ENCODE measurements at places on chromosomes 2 and 18.
A peak's percentile ranks its signal among the peaks of the same experiment; 100 is the strongest.

- no peak for DNase-seq
Measured at GRCh38 chr2:66436581-66437001, 1.7 kb downstream of the MEIS1 start.

DNA sequence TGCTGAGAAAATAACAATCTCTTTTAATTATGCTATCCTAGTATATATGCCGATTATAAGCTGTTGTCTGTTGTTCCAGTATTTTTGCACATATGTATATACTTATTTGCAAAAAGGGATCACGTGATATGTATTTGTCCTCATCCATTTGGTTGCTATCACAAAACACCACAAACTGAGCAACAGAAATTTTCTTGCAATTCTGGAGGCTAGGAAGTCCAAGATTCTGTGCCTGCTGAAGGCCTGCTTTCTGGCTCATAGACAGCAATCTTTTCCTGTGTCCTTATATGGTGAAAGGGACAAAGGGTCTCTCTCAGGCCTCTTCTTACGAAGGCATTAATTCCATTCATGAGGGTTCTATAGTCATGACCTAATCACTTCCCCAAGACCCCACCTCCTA is 186.5 kb downstream of the LPIN1 start:
- no peak for DNase-seq

GRCh38 chr2:77487074-77487803 is 34.9 kb downstream of the LRRTM4 start:
- DNase-seq = no peak

- DNase-seq = no peak
Measured at GRCh38 chr18:24930971-24931370, 421.0 kb downstream of the ZNF521 start.

GRCh38 chr2:180144338-180144813 is 137.3 kb upstream of the CWC22 start:
- DNase-seq = no peak

DNA sequence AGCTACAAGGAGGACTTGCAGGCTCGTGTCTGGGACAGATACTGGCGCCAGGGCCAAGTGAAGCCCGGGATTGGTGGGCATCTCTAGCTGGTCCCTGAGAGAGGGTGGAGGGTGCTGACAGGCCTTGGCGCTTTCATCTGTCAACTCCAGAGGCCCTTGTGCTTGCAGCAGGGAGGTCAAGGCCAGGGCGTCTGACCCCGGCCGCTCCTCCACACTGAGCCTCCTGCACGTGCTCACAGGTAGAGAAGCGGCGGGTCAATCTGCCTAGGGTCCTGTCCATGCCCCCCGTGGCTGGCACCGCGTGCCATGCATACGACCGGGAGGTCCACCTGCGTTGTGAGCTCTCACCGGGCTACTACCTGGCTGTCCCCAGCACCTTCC is 9.5 kb downstream of the CAPN10 start:
- peak; percentile 15 for DNase-seq

DNA sequence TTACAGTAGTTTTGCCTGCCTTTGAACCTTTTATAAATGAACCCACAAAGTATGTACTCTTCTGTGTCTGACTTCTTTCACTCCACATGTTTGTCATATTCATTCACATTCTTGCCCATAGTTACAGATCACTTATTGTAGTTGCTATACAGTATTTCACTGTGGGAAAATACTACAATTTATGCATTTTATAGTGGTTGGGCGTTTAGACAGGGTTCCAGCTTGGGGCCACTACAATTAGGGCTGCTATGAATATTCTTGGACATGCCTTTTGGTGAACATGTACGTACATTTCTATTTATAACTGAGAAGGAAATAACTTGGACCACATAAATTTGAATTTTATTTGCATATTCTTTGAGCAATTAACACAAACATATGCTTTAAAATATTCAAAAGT is 15.4 kb upstream of the PMAIP1 start:
- no peak for DNase-seq

DNA sequence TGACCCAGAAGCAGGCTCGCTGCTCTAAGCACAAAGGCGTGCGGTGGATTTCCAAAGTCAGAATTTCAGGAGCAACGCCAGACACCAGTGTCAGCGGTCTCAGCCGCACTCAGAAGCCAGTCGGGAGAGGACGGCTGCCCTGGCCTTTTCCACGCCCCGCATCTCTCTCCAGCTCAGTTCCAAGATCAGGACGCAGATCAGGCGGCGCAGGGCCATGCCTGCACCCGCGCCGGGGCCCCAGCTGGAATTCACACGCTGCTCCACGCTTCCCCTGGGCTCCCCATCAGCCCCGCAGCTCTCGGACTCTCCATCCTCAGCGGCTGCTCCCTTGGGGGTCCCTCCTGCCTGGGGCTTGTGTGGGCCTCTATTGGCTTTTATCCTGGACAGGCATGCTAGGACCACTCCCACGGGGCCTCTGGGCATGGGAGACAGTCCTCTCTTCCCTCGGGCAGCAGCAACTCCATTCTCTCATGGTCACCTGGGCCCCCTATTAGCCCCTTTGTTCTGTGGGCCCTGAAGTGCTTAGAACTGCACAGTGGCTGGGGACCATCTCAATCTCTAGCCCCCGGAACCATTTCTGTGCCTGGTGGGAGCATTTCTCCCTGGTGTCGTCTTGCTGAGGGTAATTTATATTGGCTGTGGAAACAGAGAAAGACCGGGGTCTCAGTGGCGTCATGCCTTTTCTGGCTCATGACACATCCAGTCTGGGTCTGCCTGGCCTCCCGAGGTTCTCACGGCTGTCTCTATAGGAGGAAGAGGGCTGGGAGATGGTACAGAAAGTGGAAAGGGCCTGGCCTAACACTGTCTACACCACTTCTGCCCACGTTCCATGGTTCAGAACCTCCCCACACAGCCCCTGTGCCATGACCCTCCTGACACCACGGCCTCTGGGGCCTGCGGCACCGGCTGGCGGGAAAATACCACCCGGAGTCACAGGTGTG is 14.9 kb upstream of the TMEM18 start:
- no peak for DNase-seq

DNA sequence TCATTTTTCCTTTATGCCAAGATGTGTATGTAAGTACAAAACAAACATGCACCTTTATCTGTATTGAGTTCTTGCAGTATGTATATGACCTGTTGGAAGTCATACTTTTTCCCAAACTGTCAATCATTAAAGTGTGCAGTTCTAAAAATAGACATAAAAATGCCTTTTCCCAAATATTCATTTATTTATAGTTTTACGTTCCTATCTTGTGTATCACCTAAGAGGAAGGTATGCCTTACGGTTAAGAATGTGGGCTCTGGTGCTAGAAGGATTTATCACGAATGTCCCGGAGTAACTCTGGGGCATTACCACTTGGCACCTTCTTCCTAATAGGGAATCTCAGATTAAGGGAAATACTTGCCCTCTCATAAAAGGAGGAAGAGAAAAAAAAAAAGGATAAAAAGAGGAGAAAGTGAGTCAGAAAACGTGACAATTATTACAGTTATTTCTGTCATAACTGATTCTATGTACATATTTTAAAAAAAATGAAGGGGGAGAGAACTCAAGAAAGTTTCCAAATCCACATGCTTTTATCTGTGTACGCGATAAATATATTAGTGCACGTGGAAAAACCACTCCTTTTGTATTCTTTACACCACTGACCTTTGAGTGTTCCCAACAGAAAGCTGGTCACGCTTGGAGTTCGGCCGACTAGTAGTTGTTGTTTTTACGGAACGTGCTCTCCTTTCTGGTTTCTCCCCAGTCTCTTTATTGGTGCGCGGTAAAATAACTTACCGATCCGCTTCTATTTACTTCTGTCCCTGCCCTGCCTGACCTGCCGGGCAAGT is 721 bp downstream of the MCEE start:
- no peak for DNase-seq

GRCh38 chr18:21958707-21959450 is 210.5 kb upstream of the GATA6 start:
- no peak for DNase-seq

DNA sequence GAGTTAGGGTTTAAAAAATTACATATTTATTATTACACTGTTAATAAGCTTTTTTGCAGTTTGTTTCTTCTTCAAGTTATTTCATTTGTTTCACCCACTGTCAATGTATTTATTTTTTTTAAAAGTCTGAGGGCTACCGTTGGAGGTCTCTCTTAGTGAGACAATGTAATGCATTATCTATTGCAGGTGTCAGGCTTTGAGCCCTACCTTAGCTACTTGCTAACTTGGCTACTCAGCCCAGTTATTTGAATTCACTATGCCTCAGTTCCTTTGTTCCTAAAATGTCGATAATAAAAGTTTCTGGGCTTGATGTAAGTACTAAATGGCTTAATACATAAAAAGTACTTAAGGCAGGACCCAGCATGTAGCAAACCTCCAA is 458 bp upstream of the TFPI start:
- no peak for DNase-seq

DNA sequence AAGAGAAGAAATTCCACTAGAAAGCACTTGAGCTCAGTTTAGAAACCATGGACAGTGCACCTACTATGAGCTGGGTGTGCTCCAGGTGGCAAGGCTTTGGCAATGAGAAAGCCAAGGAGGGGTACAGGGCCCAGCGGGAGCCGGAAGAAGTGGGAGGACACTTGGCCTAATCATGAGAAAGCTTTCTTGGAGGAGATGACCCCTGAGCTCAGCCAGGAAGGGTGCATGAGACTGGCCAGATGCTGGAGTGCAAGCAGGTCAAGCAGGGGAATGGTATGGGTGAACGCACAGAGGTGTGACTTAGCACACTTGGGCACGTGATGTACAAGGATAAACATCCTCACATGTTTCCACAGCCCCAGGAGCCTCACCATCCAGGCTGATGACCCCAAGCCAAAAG is 97.2 kb upstream of the GLI2 start:
- no peak for DNase-seq
